ENCODE measurements at places on chromosomes 6 and 20. TPM values are rescaled to one million over a fixed set of nuclear protein-coding genes. Genes with fewer than 3 reads are reported as not detected.

The ISM1 gene
- 0.08 TPM for total RNA-seq

The LAMA2 gene
- 2.6 TPM for total RNA-seq

The MAPK13 gene
- 0.60 TPM for total RNA-seq

The NUS1 gene
- total RNA-seq, result 8.1 TPM

The OR5V1 gene
- total RNA-seq, result not detected

The CASP8AP2 gene
- 11.0 TPM for total RNA-seq

The MCUR1 gene
- 17.0 TPM for total RNA-seq

The HSPA1B gene
- 32.0 TPM for total RNA-seq

The MLIP gene
- total RNA-seq, result 0.49 TPM

The SLC2A10 gene
- 5.4 TPM for total RNA-seq

The NR2E1 gene
- total RNA-seq, result 0.05 TPM

The SLX4IP gene
- total RNA-seq, result 4.6 TPM

The TCP11 gene
- not detected for total RNA-seq

The CPXM1 gene
- not detected for total RNA-seq

The HDGFL1 gene
- total RNA-seq, result not detected

The CARMIL1 gene
- total RNA-seq, result 6.4 TPM

The TASP1 gene
- 9.2 TPM for total RNA-seq

The ENPP3 gene
- total RNA-seq, result 0.26 TPM

The DEFB124 gene
- total RNA-seq, result not detected

The DACT2 gene
- total RNA-seq, result not detected

The POU5F1 gene
- 0.21 TPM for total RNA-seq

The ZNF831 gene
- total RNA-seq, result not detected

The SOBP gene
- total RNA-seq, result 4.1 TPM

The ARMH2 gene
- not detected for total RNA-seq

The MYL9 gene
- total RNA-seq, result 3.2 TPM

The MEP1A gene
- total RNA-seq, result not detected

The MUC21 gene
- not detected for total RNA-seq

The SPEF1 gene
- total RNA-seq, result 1.0 TPM

The MAP7 gene
- 0.49 TPM for total RNA-seq

The TINAG gene
- not detected for total RNA-seq

The PTCHD4 gene
- total RNA-seq, result 1.8 TPM

The ZNF184 gene
- total RNA-seq, result 2.6 TPM

The PXDC1 gene
- total RNA-seq, result 60.1 TPM

The C6orf141 gene
- total RNA-seq, result 37.0 TPM

The HLA-DQB1 gene
- total RNA-seq, result 8.3 TPM

The BPIFB2 gene
- total RNA-seq, result not detected

The ZNF76 gene
- total RNA-seq, result 15.6 TPM

The ENPP5 gene
- total RNA-seq, result not detected

The PACRG gene
- not detected for total RNA-seq

The UNC93A gene
- total RNA-seq, result not detected

The VPS16 gene
- total RNA-seq, result 47.9 TPM

The KIAA0408 gene
- 0.11 TPM for total RNA-seq

The DOK5 gene
- 0.53 TPM for total RNA-seq

The SLC22A2 gene
- total RNA-seq, result not detected

The SPTLC3 gene
- 3.0 TPM for total RNA-seq

The FOXC1 gene
- 10.4 TPM for total RNA-seq

The KLC4 gene
- 17.9 TPM for total RNA-seq

The EPB41L2 gene
- 39.2 TPM for total RNA-seq

The GLP1R gene
- not detected for total RNA-seq

The CTAGE9 gene
- total RNA-seq, result not detected

The PLEKHG1 gene
- 4.0 TPM for total RNA-seq

The YIPF3 gene
- 83.5 TPM for total RNA-seq

The HLA-B gene
- 167 TPM for total RNA-seq

The GPLD1 gene
- total RNA-seq, result 1.4 TPM

The POPDC3 gene
- 30.0 TPM for total RNA-seq

The THEMIS gene
- total RNA-seq, result not detected

The OPRM1 gene
- total RNA-seq, result not detected
